Fibroblast of the aortic adventitia (primary cell): ENCODE measurements at places on chromosomes 11 and 22. TPM values are rescaled to one million over a fixed set of nuclear protein-coding genes. Genes with fewer than 3 reads are reported as not detected.

Gene BAIAP2L2
- total RNA-seq: 3.2 and 6.0 TPM in 2 replicates

Gene SCN2B
- total RNA-seq: 0.33 TPM in 1 of 2 replicates, not detected in the other

Gene PLAAT2
- not detected in 2 replicates for total RNA-seq

Gene C22orf31
- total RNA-seq: not detected in 2 replicates
